ENCODE measurements at places on chromosomes 6 and 20.

DNA sequence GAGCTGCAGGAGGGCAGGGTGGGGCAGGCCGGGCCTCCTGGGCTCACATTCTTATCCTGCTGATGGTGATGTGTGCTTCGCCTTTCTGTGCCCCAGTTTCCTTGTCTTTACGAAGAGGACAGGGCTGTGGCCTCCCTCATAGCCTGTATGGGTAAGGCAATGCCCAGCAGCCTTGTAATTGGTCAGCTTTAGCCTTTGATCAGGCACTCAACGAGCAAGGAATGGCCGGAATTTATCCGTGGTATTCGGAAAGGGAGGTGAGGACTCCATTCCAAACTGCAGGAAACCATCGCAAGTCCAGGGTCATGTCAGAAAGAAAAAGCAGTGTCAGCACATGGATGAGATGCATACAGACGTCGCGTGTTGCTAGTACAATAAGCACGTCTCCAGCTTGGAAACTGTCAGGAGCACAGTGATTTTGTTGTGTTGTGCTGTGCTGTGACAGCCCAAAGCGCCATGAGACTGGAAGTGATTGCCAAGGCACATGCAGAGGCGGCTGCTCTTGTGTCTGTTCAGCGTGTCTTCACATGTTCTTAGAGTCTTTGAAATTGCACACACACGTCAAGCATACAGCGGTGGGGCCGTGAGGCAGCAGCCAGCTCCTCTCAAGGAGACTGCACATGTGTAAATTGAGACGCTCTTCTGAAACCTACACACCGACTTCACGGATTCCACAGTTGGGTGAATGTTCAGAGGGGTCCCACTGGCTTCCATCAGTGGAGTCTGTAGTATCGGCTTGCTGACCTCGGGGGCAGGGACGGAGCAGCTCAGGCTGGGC is 6.2 kb downstream of the SS18L1 start:
- peaks cover 2% of the 10 kb centered on the region for H3K36me3 ChIP-seq
- peak; percentile 21 for DNase-seq
- H3K27ac ChIP-seq: no peak overlapping the region
- H3K27me3 ChIP-seq: no peaks in the 10 kb centered on the region

- H3K36me3 ChIP-seq: no peaks in the 10 kb centered on the region
- H3K4me1 ChIP-seq: no peaks in the 10 kb centered on the region
- no peaks in the 10 kb centered on the region for H3K27me3 ChIP-seq
- no peak overlapping the region for H3K4me3 ChIP-seq
- no peak for DNase-seq
These were observed 6.4 kb upstream of the FANCE start for GRCh38 chr6:35445691-35446090.

- no peaks in the 10 kb centered on the region for H3K4me1 ChIP-seq
- no peak overlapping the region for H3K4me3 ChIP-seq
- no peaks in the 10 kb centered on the region for H3K27me3 ChIP-seq
- no peaks in the 10 kb centered on the region for H3K36me3 ChIP-seq
- H3K27ac ChIP-seq: no peak overlapping the region
These were observed 43.4 kb upstream of the QKI start for GRCh38 chr6:163371129-163371528.

DNA sequence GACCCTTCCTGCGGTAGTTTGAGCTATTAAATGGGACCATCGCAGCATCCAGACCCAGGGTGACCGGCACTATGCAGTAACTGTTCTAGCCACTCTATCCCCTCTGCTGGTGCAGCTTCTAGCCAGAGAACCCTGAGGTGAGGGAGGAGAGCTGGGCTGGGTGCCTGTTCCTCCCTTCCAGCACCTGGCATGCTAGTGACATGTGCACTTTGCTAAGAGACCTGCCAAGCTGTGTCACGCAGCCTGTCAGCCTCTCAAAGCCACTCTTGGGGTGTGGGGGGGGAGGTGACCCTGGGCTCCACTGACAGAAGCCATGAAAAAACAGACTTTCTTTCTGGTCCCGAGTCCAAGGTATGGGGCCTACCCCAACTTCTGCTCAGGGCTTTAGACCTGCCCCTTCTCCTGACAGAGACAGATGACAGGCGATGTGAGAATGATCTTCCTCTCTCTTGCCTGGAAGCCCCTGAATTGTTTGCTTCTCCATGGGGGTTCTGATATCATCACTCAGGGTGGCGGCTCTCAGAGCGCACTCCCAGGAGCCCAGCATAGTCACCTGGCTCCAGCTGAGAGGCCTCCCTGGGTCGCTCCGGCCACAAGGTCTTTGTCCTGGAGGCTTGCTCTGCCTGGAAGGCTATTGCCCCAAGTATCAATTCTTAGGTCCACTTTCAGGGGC is 47.2 kb upstream of the MLN start:
- DNase-seq: peak; percentile 34
- peak overlapping the region; percentile 15 for H3K4me3 ChIP-seq
- H3K4me1 ChIP-seq: no peaks in the 10 kb centered on the region
- H3K36me3 ChIP-seq: no peaks in the 10 kb centered on the region
